Hindlimb muscle (tissue), 1 donor: ENCODE measurements at places on chromosomes 11 and 22. TPM values are rescaled to one million over a fixed set of nuclear protein-coding genes. Genes with fewer than 3 reads are reported as not detected.

DNA sequence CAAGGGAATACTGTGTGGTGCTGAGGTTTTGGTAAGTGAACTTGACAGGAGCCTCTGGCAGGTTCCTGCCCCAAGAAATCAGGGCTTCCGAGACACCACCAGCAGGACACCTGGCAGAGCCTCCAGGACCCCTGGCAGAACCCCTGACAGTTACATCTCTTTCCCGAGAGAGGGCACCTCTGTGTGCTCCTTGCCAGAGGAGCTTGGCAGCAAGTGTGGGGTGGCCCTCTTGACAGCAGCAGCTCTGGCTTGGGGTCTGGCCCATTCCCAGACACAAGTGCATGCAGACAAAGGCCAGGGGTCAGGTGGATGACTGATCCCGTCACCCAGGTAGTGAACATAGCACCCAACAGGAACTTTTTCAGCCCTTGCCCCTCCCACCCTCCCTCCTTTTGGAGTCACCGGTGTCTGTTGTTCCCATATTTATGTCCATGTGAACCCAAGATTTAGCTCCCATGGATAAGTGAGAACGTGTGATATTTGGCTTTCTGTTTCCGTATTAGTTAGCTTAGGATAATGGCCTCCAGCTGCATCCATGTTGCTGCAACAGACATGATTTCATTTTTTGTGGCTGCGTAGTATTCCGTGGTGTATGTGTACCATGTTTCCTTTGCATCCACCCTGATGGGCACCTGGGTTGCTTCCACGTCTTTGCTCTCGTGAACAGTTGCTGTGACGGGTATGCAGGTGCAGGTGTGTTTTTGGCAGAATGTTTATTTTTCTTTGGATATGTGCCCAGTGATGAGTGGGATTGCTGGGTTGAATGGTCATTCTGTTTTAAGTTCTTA lies 21.2 kb upstream of the OSBPL5 start:
- no peak for DNase-seq

Gene GRK2
- 61.1 TPM for polyA plus RNA-seq

Gene TLCD5
- 8.2 TPM for polyA plus RNA-seq

Gene RBM14
- 51.5 TPM for polyA plus RNA-seq

DNA sequence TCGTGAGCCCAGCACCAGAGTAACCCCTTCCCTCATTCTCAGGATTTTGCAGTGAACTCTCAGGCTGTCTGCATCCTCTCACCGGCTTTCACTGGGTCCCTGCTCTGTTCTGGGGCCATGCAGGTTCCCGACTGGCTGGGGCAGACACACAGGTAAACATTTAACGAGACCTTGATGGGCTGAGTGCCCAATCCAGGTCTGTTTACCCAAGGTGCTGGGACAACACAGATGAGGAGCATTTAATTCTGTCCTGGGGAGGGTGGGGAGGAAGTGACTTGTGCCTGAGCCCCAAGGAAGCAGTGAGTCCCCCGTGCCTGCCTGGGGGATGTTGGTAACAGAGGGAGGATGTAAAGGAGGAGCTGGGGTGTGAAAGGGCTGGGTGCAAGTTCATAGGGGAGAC lies 4.4 kb downstream of the BIK start:
- DNase-seq, result no peak

GRCh38 chr11:35043936-35044335 lies 95.0 kb upstream of the CD44 start:
- DNase-seq, result no peak

Gene KCNQ1OT1
- polyA plus RNA-seq, result 1.3 TPM

DNA sequence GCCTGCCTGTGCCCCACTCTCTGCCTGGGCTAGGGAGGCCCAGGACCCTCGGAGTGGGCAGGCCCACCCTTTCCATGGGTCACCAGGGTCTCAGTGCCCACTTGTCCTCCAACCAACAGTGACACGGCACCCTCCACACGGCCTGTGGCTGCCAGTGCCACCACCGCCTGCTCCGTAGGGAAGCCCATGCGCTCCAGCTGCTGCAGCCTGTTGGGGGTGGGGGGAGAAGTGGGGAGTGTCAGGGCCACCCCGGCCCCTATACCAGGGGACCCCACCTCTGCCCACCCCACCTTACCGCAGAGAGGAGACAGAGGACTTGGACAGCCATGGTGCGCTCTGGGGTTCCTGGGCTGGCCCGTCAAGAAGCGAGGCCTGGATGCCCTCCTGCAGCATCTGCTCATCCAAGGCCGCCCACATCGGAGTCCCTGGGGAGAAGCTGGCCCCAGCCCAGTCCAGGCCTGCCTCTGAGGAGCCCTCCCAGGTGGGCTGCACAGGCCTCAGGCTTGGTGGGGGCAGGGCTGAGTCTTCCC lies 7.7 kb downstream of the RHBDD3 start:
- DNase-seq, result no peak

GRCh38 chr11:61118004-61118403 lies 15.7 kb downstream of the CD5 start:
- no peak for DNase-seq

GRCh38 chr11:67267188-67268080 lies 1.2 kb downstream of the GRK2 start:
- DNase-seq, result no peak

- no peak for DNase-seq
These were observed 14.9 kb upstream of the PRG2 start for GRCh38 chr11:57405271-57405860.

- DNase-seq, result no peak
These were observed 162.4 kb downstream of the SPON1 start for GRCh38 chr11:14124886-14125285.

DNA sequence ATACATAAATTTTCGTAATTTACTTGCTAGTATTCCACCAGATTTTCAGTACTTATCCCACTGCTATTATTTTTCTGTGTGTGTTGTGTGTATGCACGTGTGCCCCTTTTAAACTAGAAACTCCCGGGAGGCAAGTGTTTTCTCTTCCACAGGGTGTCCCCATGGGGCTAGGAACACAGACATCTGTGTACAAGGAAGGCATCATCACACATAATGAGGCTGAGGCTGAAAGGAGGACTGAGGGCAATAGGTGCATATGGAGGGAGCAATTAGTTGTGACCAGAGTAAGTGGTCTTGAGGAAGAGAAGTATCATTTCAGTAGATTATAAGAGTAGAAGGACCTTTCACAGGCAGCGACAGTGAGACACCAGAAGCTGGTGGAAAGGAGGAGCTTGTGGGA lies 2.1 kb upstream of the DPAGT1 start:
- DNase-seq, result no peak

DNA sequence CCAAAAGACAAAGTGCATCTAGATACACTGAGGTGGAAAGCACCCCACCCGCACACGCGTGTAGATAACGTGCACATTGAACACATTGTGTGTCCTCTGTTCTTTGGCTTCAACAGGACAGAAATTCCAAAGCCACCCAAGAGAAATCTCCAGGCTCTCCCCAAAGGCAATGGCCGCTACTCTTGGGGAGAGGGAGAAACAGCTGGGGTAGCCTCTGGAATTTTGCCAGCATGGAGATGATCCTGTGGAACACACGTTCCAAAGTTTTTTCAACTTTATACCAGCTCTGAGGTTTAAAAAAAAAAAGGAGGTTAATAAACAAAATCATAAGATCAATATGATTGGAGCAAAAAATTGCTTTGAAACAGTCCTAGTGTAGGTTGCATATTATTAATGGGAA lies 63.0 kb upstream of the CD82 start:
- no peak for DNase-seq

GRCh38 chr22:50569041-50569459 lies 6.3 kb upstream of the SYCE3 start:
- no peak for DNase-seq

Gene SERPIND1
- polyA plus RNA-seq, result 0.08 TPM

Gene GPHA2
- not detected for polyA plus RNA-seq

Gene OR51B4
- polyA plus RNA-seq, result not detected
